ENCODE measurements at places on chromosomes 16 and 17.

GRCh38 chr16:3020604-3021448 is 658 bp downstream of the TNFRSF12A start:
- DNase-seq: no peak

DNA sequence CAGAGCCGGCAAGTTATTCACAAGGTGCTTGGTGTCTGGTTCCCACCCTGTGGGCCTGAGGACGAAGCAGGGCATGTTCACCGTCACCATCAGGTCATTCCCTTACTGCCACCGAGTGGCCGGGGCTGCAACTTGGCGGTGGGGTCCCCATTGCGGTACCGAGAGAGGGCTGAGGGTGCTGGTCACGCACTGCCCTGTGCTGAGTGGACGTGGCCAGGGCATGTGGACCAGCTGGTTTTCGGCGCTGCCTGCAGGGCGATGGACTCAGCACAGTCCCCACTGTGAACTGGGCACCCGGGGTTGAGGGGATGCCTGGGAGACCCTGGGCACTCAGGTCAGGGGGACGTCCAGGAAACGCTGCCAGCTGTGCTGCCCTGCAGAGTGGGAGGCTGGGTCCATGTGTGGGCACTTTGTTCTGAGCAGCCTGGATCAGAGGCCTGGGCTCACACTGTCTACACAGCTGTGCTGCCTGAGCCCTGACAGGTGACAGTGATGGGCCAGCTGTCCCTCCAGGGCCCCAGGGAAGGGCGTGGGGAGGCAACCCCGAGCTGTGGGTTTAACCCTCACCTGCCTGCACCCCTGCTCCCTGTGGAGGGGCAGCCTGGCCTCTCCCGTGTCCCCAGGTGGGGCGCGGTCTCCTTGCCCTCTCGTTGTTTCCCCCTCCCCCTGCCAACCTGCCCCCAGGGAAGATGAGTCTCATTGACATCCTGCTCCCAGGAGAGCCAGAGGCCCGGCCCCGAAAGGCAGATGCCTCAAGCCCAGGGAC is 39.3 kb upstream of the GNG13 start:
- no peak for DNase-seq

DNA sequence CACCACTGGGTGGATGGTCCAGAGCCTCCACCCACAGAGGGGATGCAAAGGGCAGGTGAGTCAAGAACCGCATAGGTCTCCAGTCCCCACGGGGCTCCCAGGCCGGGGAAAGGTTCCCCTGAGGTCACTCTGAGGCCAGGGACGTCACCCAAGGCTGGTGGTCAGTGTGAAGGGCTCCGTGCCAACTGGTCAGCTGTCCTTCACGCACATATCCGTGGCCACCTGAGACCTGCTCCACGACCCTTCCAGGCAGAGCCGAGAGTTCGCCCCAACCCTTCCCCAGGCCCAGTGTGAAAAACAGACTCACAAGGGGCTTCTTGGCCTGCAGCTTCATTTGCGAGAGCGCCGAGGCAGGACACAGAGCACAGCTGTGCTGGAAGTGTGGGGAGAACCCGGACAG is 2.8 kb downstream of the TSR3 start:
- DNase-seq: no peak

- DNase-seq: no peak
Observed at GRCh38 chr16:5377280-5377898, 279.8 kb upstream of the EEF2KMT start.

GRCh38 chr17:64282753-64283080 is 19.7 kb upstream of the TEX2 start:
- DNase-seq: peak; percentile 27

DNA sequence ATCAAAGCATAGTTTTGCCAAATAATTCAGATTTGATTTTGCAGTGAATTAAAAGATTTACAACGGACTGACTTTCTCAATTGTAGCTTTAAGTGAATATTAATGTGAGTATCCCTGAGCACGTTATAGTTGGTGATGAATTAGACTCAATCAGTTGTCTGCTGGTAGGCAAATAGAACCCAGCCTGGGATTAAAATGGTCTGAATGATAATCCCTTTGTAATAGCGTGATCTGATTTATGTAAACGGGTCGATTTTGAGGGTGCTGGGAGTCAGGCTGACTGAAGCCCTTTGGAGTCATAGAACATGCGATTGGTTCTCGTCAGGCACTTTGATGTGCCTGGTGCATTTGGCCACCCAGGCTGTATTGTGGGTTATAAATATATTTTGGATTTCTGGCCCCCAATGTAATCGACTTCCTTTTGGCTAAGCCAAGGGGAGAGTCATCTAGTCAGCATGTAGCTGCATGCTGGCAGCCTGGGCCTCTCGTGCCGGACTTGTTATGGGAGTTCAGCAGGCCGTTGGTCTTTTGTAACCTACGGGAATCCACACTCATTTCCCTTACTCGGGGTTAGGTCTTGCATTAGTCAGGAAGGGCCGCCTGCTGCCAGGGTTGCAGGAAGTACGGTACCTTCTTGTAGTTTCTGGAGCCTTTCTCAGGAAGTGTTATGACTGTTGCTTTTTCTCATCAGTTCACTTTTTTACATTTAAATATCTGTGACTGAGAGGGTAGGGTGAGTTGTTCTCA is 5.4 kb downstream of the PGS1 start:
- DNase-seq: peak; percentile 95

DNA sequence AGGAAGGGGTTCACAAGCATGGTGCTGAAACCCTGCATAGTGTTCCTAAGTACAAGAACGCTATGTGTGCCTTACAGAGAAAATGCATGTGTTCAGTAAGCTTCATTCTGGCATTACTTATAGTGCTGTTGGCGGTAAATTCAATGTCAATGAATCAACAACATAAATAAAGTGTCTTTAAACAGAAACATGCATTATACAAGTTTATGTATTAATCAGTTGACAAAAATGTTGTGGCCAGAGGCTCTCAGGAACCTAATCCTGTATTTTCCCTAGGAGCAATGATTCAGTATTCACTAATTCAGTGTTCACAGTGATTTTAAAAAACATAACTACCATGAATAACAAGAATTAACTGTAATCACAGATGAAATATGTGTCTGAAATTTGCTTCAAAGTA is 47.1 kb upstream of the MYOCD start:
- no peak for DNase-seq

- DNase-seq: no peak
Observed at GRCh38 chr17:36859706-36860105, 77.6 kb upstream of the LHX1 start.

GRCh38 chr16:85651629-85652430 is 36.9 kb downstream of the GINS2 start:
- DNase-seq: no peak

DNA sequence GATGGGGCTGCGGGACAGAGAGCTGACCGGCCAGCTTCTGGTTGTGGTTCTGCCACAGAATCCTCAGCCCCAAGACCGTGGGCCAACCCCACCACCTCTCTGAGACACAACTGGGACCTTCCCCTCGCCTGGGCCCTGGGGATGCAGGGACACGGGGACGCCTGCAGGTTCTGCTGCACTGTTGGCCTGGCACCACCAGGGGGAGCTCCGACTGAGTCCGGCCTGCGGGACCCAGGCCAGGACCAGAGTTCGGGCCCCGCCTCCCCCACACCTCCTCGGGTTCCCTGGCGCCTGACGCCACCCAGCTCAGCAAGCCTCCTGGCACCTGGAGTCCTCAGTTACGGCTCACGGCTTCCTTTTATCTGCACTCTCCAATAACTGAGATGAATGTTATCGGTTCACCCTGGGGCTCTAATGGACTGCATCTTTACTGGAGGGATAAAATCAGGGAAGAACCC is 27.3 kb downstream of the TBC1D16 start:
- DNase-seq: peak; percentile 87

GRCh38 chr17:6303664-6304063 is 131.3 kb downstream of the AIPL1 start:
- DNase-seq: no peak

DNA sequence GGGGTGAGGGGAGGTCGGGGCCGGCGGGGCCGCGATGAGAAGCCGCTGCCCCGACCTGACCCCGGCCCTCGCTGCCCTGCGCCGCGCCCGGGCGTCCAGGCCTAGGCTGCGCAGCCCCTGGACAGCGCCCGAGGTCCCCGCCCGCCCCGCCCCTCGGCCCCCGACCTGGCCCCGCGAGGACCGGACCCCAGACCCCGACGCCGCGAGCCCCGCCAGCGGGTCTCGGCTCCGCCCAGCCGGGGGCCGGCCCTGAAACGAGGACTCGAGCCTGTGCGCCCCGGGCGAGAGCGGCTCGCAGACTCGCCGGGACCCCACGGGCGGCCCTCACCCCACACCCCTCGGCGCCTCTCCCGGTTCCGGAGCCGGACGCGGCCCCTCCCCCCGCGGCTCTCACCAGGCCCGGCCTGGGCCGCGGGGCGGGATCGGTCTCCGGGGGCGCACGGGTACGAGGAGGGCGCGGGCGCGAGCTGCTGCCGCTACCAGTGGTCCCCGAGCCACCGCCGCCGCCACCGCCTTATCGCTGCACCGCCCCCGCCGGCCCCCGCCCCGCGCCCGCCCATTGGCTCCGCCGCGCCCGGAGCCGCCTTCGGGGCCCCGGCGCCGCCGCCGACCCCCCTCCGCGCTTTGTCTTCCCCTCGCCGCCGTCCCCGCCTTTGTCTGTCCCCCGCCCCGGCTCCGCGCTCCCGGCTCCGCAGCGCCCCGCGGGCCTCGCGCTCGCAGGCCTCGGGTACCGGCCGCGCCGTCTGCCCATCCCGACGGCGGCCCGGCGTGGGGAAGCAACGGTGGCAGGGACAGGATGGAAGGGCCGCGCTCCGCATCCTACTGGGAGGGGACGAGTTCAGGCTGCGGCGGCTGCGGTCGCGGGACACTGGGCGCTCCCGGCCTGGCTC is at the start of gene LIMD2:
Gene LIMD2, minus strand, starts transcription at position 488 of the 890 bp plus-strand sequence. CDS start 827 bp downstream, outside the sequence.
- DNase-seq: peak; percentile 15

- DNase-seq: no peak
Observed at GRCh38 chr16:56617212-56618085, 8.1 kb upstream of the MT1E start.

- no peak for DNase-seq
Observed at GRCh38 chr16:66277311-66278070, 89.0 kb upstream of the CDH5 start.

- DNase-seq: no peak
Observed at GRCh38 chr16:86304868-86305267, 205.5 kb upstream of the FOXF1 start.

- DNase-seq: no peak
Observed at GRCh38 chr16:53511403-53512280, 8.6 kb upstream of the AKTIP start.

DNA sequence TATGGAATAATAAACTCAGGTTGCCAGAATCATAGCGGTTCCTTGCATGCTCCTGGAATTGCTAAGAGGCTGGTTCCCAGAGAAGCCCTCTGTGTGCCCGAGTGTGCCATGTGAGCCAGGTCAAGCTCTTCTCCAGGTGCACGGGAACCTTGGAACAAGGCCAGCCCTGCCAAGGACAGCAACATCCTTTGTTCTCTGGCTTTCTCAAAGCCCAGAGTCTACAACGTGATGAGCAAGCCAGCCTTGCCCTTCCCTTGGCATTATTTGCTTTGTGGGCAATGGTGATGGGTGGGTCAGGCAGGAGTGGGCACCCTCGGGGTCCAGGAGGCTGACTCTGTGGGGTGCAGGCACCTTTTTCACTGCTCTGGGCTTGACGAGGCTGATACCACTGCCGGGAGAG is 14.2 kb upstream of the SEC14L1 start:
- no peak for DNase-seq

- DNase-seq: no peak
Observed at GRCh38 chr17:42989141-42989540, 8.8 kb downstream of the RUNDC1 start.

DNA sequence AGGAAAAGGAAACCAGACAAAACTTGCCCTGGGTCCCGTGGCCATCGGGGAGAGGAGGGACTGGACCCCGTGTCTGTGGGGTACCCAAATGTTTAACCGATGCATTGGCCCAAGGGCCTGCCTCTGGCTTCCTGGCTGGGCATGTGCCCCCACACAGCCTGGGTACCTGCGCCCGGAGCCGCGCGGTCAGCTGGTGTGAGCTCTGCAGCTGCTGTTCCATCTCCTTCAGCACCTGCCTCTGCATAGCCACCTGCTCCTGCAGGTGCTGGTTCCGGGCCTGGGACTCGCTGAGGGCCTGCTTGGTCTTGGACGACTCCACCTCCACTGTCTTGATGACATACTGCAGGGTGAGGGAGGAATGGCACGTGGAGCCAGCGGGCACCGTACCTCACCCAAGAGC is 31.9 kb downstream of the KIFC3 start:
- no peak for DNase-seq

DNA sequence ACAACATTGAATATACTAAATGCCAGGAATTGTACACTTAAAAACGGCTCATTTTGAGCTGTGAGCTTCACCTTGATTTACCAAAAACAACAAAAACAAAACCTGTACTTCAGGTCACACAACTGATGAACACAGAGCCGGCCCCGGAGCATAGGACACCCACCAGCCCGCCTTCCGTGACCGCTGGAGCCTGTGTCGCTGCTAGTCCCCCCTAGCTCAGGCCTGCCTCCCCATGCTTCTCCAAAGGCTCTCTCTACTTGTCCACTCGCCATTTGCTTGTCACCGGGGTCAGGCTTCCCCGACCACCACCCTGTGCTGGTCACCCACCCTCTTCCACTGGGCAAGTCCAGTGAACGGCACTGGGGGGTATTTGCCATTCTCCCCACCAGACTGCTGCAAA is 113.8 kb upstream of the TNRC6C start:
- DNase-seq: no peak

DNA sequence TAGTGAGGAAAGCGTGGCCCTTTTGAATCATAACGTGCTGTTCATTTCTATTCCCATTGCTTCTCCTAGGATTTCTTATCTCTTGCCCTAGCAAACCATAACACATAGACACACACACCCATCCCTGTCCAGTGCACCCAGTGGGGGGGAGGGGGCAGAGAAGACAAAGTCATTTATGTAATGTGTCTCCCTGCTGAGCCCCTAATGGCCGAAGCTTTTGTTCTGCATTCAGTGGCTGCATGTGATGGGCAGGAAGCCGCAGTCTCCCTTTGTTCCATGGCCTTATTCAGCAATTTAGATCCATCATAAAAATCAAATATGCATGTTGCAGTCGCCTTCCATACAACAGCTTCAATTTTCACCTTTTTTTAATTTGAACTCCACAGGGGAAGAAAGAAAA is 325.4 kb downstream of the ZFHX3 start:
- DNase-seq: no peak
